ENCODE measurements at places on chromosomes 7 and 10. TPM values are rescaled to one million over a fixed set of nuclear protein-coding genes. Genes with fewer than 3 reads are reported as not detected.

DNA sequence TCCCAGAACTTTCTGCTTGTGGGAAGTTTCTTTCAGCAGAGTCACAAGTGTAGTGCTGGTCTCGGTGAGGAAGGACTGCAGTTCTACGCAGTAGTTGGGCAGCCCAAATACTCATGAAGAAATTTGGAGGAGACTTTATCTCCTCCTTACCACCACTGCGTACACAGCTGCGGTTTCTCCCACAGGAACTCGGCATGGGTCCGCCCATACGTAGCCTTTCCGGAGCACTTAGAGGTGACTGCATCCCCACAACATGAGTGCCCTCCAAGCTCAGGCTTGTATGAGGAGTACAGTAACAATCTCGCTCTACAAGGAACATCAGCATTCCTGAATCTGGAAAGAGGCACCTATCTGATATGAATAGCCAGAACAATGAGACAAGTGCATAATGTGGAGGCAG lies 549.2 kb upstream of the SEMA3D start:
- DNase-seq = no peak

The SORCS3 gene
- polyA plus RNA-seq = 0.27 TPM

DNA sequence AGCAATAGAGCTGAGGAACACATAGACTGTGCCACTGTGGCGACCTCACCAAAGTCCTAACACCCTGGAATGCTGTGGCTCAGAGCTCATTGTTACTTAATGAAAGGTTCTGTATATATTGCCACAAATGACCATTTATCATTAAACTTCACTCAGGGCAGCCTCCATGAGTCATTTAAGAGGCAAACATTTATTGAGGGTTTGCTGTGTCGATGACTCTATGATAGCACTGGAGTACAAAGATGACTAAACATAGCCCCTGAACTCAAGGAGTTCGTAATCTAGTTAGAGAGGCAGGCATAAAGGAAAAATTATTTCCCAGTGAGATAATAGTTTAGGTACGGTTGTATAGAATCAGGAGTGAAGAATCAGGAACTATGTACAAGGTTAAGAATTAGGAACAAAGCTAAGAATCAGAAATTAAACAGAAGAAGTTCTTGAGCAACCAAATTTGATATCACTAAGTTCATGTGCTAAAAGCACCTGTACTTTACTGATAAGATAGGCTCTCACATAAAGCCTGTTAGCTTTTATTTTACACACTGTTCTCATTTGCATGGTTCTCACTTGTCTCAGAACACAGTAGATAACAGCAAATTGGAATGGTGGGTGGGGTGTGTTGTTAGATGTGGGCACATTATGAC lies 7.9 kb downstream of the ENTPD7 start:
- DNase-seq = no peak

The TMEM270 gene
- polyA plus RNA-seq = 0.09 TPM

The WIPF3 gene
- polyA plus RNA-seq = 3.4 TPM

The PRRT4 gene
- polyA plus RNA-seq = 1.3 TPM

GRCh38 chr7:151796871-151797537 lies 79.9 kb downstream of the PRKAG2 start:
- no peak for DNase-seq

The ASNS gene
- 19.3 TPM for polyA plus RNA-seq

DNA sequence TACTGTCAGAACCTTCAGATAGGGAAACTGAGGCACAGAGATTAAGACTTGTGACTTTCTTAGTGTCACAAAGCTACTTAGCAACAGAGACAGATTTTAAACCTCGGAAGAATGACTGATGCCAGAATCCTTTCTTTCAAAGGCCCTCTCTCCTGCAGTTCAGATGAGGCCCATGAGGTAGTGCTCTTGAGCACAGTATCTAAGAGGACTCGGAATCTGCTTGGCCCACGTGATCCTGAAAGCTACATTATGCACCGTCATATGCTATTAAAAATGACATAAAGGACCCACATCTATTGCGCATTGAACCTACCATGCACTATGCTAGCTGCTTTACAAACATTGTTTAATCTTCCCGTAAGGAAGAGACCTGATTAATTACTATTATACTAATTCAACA lies 355.9 kb downstream of the SFMBT2 start:
- no peak for DNase-seq

The ASAH2 gene
- 0.85 TPM for polyA plus RNA-seq

DNA sequence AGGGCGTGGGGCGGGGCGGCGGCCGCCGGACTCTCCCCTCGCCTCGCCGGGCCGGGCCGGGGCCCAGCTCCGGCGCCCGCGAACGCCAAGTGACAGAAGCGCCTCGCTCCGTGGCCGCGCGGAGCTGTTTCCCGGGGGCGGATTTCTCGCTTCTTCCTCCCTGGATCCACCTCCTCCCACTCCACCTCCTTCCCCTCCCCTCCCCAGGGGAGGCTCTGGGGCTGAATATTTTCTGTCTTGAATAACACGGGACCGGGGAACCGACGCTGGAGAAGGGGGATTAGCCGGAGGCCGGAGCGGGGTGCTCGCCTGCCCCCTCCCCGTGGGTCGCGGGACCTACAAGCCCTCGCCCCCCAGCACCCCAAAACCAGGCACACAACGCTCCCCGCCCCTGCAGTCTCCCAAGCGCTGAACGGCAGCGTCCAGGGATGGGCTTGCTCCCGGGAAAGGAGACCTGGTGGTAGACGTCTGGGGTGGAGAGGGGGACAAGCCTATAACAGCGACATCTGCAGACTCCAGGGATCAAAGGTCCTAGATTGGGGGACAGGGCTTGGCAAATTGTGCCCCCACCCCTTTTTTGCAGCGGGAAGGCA lies at the start of gene ARHGAP21:
Gene ARHGAP21 (minus strand): TSS at position 100 of the 593 bp plus-strand sequence. CDS start 1,988 bp downstream, outside the sequence.
- DNase-seq = peak; percentile 59

The PAOX gene
- polyA plus RNA-seq = 8.9 TPM

GRCh38 chr7:68865351-68866199 lies 732.7 kb upstream of the AUTS2 start:
- DNase-seq = no peak

- no peak for DNase-seq
Measured at GRCh38 chr7:1271046-1271445, 38.4 kb downstream of the UNCX start.

GRCh38 chr7:131400681-131401176 lies 73.1 kb downstream of the MKLN1 start:
- DNase-seq = peak; percentile 33

DNA sequence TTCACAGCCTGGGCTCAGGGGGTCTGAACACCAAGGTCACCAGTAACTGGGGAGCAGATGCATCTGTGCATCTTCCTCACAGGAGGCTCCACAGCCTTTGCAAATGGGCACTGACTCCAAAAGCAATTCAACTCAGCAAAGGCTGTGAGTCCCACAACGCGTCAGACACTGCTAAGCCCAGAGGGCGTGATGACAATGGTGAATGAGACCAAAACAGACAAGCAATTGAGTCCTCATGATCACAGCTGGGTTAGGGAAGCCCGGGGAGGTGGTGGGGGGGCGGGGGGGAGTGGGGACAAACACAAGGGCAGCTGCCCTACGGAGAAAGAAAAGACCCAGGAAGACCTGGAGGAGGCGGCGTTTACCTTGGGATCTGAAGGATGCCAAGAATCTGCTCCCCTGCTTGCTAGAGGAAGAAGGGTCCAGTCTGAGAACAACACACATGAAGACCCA lies 61.6 kb upstream of the RNF32 start:
- DNase-seq = no peak

- no peak for DNase-seq
Measured at GRCh38 chr7:92613720-92614119, 23.5 kb upstream of the FAM133B start.

DNA sequence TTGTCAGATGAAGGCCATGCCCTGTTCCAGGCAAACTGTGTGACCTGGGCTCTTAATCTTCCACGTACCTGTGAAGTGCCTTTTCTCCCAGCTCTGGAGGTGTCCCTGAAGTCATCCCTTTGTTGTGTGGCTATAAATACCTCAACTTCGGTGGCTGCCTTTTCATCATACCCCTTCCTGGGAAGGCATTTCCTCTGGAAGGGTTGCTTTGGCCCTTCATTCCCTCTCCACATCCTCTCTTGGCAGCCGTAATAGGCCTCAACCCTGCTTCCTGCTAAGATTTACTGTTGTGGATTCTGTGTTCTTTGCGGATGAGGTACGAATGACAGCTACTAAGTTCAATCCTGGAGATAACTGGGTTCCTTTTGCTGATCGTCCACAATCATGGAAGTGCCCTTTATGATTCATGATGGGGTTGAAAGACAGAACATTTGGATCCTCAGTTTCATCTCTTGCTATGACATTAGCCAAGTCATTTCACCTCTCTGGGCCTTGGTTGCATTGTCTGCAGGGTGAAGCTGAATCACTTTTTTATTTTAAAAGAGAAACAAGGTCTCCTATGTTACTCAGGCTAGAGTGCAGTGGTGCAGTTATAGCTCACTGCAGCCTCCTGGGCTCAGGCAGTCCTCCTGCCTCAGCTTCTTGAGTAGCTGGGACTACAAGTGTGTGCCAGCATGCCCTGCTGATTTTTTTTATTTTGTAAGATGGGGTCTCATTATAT lies 23.6 kb downstream of the FKBP6 start:
- no peak for DNase-seq

- DNase-seq = no peak
Measured at GRCh38 chr7:13563680-13564079, 425.8 kb downstream of the ETV1 start.

The C10orf143 gene
- 7.7 TPM for polyA plus RNA-seq

GRCh38 chr10:75358835-75359421 lies 42.6 kb downstream of the ZNF503 start:
- no peak for DNase-seq

GRCh38 chr7:109635374-109635773 lies 1065.7 kb downstream of the DNAJB9 start:
- no peak for DNase-seq

The PNLIPRP1 gene
- 0.11 TPM for polyA plus RNA-seq

The ATP6V0E2 gene
- 34.3 TPM for polyA plus RNA-seq

GRCh38 chr10:5794236-5794635 lies 19.0 kb downstream of the GDI2 start:
- no peak for DNase-seq

GRCh38 chr10:101054876-101055275 lies 6.9 kb upstream of the KAZALD1 start:
- no peak for DNase-seq

The TSPAN33 gene
- polyA plus RNA-seq = 15.6 TPM

- peak; percentile 49 for DNase-seq
Measured at GRCh38 chr7:36390199-36391090, 783 bp downstream of the ANLN start.

The GSTO2 gene
- 3.4 TPM for polyA plus RNA-seq

The LRRN3 gene
- polyA plus RNA-seq = 2.2 TPM

The PODXL gene
- polyA plus RNA-seq = 30.8 TPM

The HMX3 gene
- not detected for polyA plus RNA-seq

- no peak for DNase-seq
Measured at GRCh38 chr7:38195804-38196595, 18.0 kb downstream of the STARD3NL start.

DNA sequence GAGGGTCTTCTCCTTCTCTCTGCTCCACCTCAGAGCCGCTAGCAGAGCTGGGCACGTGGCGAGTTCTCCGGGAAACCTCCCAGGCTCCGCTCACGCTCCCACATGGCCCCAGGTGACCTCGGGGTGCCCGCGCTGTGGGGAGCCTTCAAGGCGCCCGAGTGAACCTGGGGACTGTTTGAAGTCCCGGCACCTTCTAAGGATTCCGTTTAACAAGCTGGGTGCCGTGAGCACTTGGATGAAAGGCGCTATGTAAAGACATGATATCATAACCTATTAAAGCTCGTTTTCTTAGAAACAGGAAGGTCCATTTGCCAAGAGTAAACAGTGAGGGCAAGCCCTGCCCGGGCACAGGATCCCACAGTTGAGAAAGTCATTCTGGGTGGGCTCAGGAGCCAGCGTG lies 15.8 kb upstream of the MYL10 start:
- DNase-seq = peak; percentile 23
